ENCODE measurements at places on chromosomes 13 and 19. TPM values are rescaled to one million over a fixed set of nuclear protein-coding genes. Genes with fewer than 3 reads are reported as not detected.

The CACNG8 gene
- total RNA-seq, result 0.08 TPM

The TCF3 gene
- 56.2 TPM for total RNA-seq

The PIH1D1 gene
- 47.4 TPM for total RNA-seq

The COLGALT1 gene
- total RNA-seq, result 66.3 TPM

The C19orf33 gene
- 129 TPM for total RNA-seq

The ZNF835 gene
- 3.9 TPM for total RNA-seq

The TUBA3C gene
- not detected for total RNA-seq

The MEIOSIN gene
- not detected for total RNA-seq

The ZNF83 gene
- 110 TPM for total RNA-seq

The SIGLEC12 gene
- 0.34 TPM for total RNA-seq

The SLITRK6 gene
- total RNA-seq, result 33.7 TPM

The OVOL3 gene
- total RNA-seq, result not detected

The ZNF473 gene
- total RNA-seq, result 12.0 TPM

The FCHO1 gene
- 4.8 TPM for total RNA-seq

The MUC16 gene
- 0.18 TPM for total RNA-seq

The BRD4 gene
- total RNA-seq, result 134 TPM

The DLEU7 gene
- total RNA-seq, result not detected
